ENCODE measurements at places on chromosomes 6 and 20.

GRCh38 chr20:35290887-35291417, 1.3 kb downstream of the FAM83C start:
- no peak for DNase-seq

DNA sequence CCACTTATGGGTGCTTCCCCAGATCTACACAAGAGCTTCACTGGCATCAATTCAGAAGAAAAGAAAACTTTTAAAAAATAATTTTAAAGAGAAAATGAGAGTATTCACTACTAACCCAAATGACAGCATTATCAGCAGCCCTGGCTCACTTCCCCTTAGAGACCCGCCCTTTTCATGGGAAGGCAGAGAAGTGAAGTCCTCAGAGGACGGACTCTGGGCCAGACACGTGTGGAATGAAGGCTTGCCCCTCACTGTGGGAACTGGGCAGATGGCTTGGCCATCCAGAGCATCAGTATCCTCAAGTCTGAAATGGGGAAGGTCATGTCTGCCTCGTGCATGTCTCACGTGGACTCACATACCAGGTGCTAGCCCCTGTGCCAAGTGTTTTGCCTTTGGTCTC, 63.5 kb downstream of the JAG1 start:
- no peak for DNase-seq

GRCh38 chr6:127844529-127844928, 56.3 kb downstream of the THEMIS start:
- DNase-seq: no peak

DNA sequence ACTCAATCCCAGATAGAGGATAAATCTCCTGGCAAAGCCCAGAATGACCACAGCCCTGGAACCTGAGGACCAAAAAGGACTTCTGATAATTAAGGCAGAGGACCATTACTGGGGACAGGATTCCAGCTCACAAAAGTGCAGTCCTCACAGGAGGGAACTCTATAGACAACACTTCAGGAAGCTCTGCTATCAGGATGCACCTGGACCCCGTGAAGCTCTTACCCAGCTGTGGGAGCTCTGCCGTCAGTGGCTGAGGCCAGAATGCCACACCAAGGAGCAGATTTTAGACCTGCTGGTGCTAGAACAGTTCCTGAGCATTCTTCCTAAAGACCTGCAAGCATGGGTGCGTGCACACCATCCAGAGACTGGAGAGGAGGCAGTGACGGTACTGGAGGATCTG, 992 bp downstream of the ZSCAN16 start:
- DNase-seq: no peak

DNA sequence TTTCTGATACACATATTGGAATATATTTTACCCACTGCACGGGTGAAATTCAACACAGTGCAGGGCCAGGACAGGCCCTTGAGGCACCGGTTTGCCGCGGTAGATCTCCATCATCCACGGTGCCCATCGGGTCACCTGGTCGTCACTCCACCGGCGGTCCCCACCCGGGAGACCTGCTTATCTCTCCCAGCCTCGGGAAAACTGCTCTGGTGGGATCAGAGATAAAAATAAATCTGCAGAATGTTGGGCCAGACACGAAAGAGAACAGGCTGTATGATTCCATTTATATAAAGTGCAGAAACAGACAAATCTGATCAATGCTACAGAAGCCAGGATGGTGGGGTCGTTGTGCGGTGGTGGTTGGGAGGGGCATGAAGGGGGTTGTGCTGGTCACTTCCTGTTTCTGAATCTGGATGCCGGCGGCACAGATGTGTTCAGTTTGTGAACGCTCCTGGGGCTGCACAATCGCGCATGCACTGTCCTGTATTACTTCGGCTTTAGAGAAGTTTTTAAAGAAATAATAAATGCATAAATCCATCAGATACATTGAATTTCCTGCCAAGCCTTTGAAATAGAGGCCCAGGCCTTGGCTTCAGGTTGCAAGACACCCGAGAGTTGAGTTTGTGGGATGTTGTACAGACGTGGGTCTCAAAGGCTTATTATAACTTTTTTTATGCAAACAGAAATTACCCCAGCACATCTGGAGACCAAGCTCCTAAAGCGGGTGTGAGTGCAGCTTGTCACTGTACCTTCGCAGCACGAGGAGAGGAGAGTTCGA, 54.3 kb downstream of the ANKRD60 start:
- DNase-seq: no peak

DNA sequence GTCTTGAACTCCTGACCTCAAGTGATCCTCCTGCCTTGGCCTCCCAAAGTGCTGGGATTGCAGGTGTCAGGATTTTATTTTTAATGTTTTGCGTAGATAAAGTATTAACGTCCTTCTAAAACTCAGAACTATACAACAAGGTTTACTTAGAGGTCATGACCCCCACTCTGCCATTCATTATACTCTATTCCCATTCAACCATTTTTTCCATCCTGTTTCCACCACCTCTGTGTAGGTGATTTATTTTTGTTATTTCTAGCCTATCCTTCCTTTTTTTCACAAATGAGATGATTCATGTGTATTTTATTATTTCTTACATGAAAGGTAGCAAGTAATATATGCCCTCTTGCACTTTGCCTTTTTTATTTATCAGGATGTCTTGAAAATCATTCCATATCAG, 138.1 kb downstream of the FARS2 start:
- DNase-seq: no peak

GRCh38 chr6:57102976-57103375, 13.0 kb downstream of the ZNF451 start:
- no peak for DNase-seq

DNA sequence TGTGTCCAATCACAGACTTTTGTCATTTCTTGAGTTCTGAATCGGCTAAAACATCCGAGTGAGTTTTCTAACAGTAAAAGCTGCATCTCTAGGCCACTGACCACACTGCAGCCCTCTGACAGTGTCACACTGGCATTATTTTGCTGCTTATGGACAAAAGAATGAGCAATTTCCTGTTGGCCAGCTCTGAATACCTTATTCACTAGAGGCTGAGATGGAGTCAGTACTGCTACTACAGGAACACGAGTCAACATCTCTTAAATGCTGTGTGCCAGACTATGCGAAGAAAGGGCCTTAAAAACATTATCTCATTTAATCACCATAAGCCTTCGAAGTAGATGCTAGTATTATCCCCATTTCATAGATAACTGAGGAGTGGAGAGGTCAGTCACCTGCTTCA, 42.5 kb upstream of the IPCEF1 start:
- no peak for DNase-seq

Measured in NCI-H2081 (cell line).